ENCODE measurements at places on chromosomes 7 and 10.

- DNase-seq, result peak; percentile 36
Measured at GRCh38 chr10:71754562-71754961, 18.8 kb downstream of the VSIR start.

DNA sequence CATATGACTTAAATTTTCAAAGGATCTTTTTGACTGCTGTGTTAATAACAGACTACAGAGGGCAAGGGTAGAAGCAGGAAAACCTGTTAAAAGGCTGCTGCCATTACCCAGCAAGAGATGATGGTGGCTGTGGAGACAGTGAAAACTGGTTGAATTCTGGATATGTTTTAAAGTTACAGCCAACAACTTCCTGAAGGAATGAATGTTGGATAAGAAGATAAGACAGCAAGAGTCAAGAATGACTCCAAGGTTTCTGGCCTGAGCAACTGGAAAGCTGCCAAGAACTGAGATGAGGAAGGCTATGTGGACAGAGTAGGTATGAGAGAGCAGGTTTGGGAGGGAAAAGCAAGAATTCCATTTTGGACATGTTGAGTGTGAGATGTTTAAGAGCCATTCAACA is 19.1 kb downstream of the CNOT4 start:
- DNase-seq, result no peak

DNA sequence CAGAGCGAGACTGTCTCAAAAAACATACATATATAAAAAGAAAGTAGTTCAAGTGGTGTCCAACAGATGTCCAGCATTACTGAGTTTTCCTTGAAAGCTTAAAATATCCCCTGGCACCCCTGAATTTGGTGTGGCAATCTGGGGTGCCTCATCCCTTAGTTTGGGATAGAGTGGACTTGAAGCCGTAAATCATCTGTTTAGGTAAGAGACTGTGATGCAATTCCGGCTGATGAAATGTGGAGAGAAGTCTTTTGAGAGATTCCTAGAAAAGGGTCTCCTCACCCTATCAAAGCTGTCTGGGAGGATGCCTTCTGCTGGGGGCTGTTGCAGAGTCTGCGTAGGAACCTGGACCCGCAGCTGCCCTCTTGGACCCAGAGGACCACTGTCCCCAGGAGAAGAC is 408.0 kb downstream of the RPS24 start:
- DNase-seq, result no peak

GRCh38 chr7:158276414-158277218 is 311.0 kb downstream of the PTPRN2 start:
- DNase-seq, result peak; percentile 34

- peak; percentile 79 for DNase-seq
Measured at GRCh38 chr7:388023-388960, 98.3 kb downstream of the FOXL3 start.

DNA sequence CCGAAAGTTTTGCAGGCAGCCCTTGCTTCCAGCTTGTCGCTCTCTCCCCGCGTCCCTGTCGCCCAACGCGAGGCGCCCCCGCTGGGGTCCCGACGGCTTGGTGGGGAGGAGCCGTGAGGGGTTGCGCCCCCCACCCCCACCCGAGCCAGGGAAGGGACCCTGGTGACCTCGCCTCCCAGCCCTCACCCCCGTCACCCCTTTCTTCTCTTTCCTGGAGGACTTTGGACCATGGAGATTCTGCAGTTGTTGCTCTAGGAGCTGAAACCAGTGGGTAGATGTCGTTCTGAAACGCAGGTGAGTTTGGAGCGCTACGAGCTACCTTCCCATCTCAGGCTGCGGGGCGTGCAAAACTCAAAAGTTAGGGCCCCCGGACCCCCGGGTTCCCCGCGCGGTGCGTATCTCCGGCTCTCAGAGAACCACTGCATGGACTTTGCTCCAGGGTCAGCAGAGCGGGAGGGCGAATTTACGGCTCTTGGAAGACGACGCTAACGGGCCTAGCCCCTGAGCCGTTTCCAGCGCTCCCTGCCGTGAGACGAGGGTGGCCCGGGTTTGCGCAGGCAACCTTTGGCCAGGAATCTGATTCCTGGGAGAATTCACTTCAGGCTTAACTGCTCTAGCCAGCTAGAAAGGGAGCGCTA is 684 bp upstream of the ATXN7L1 start:
- DNase-seq, result peak; percentile 84
